ENCODE measurements at places on chromosomes 2 and 18.
A peak's percentile ranks its signal among the peaks of the same experiment; 100 is the strongest.

DNA sequence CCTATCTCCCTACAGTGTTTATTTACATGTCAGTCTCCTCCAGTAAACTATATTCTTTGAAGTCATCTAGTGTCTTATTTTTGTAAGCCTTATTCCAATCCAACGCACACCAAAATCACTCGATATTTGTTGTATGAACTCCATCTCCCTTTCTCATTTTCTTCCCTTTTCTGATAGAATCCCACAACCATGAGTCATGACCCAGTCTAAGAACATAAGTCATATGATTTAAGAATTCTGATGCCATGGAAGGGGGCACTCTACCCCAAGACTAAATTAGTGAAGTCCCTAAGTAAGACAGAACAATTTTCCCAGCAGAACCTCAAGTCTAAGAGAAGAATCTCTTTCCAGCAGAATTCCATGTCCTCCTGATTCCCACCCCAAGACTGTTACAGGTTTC lies 5.4 kb downstream of the CHMP3 start:
- DNase-seq, result no peak

- peak; percentile 58 for DNase-seq
These were observed 378 bp upstream of the IAH1 start for GRCh38 chr2:9473985-9474360.

DNA sequence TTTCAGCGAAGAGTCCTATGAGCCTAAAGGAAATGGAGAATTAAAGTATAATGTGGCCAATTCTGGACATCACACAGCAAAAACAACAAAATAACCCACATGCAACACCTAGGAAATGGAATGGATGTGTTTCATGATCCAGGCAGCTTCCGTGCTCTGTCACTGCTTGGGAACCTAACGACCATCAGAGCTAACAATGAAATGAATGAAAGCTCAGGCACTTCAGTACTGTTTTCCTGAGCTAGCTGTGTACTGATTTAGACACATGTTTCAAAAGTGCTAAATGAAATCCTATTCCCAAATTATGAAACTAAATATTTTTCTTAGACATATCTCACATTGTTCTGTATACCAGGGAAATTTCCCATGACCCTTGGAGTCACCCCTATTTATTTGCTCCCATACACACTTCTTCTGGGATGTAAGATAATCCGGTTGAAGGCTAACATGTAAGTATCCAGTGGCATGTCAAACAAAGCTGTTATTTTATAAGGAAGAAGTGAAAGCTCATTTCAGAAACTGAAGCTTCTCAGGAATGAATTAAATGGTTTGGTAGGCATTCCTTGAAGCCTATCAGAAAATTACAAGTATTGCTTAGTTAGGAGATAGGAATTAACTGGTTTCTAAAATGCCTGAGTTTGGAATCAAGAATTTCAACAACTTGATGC lies 108.5 kb upstream of the RND3 start:
- DNase-seq, result no peak

- DNase-seq, result no peak
These were observed 198.5 kb downstream of the OTX1 start for GRCh38 chr2:63249161-63249560.

GRCh38 chr18:28511413-28511821 lies 334.5 kb upstream of the CDH2 start:
- DNase-seq, result no peak

GRCh38 chr2:160445673-160446072 lies 47.9 kb downstream of the RBMS1 start:
- no peak for DNase-seq

- no peak for DNase-seq
These were observed 35.1 kb upstream of the PNO1 start for GRCh38 chr2:68122680-68122964.

DNA sequence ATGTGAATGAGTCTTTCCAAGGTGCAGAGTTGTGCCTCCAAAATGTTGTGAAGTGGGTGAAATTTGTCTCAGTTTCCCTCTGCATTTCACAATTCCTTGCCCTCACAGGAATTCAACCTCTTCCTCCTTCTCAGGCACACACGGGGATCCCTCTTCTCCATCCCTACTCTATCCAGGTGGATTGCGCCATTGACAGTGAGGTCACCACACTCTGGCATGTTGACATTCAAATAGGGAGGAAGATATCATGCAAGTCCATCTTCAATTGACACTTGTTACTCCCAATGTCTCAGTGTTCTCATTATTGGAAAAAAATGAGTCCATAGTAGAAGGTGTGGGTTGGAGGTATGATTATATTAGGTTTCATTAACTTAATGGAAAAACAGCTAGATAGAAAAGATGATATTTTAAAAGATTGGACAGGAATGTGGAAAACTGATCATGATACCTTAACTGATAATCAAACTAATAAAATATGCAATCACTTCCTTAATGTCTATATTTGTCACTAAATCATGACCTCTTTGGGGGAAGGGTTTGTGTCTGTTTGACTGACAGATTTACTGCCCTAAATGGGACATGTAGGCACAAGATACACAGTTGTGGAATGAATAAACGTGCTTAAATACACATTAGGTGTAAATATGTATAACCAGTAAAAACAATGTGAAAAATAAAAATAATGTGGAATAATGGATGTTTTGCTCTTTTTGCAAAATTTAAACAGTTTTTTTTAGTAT lies 213.8 kb upstream of the SLC8A1 start:
- no peak for DNase-seq

DNA sequence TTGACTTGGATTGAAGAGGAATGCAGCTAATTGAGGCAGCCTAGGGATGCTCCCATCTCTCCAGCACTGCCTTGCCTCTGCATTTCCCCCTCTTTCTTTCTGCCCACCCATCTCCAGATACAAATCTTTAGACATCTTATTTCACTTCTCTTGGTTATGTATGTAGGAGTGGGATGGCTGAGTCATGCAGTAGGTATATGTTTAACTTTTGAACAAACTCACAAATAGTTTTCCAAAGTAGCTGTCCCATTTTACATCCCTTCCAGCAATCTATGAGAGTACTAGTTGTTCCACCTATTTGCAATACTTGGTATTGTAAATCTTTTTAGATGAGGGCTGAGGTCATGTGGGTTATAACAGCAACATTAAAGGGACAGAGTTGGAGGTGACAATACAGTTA lies 329.9 kb downstream of the DYSF start:
- no peak for DNase-seq

GRCh38 chr2:115115135-115115534 lies 672.7 kb downstream of the DPP10 start:
- DNase-seq, result no peak

GRCh38 chr2:113203901-113204519 lies 30.2 kb downstream of the PSD4 start:
- DNase-seq, result peak; percentile 63

DNA sequence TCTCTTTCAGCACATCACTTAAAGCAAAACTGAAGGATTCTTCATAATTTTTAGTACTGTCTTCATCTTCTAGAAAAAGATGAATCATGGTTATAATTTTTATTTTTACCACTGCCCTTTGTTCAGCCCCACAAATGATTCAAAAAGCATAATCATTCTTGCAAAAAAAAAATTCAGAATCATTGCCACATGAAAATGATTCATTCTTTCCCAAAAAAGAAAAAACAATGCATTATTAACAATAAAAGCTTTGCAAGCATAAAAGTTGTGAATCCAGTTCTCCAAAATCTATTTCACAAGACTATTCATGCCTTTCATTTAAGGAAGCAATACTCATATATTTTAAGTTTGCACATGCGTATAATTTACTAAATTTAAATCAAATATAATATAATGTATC lies 204.8 kb downstream of the RBM43 start:
- no peak for DNase-seq

GRCh38 chr2:158142568-158143332 lies 41.1 kb downstream of the UPP2 start:
- DNase-seq, result no peak

DNA sequence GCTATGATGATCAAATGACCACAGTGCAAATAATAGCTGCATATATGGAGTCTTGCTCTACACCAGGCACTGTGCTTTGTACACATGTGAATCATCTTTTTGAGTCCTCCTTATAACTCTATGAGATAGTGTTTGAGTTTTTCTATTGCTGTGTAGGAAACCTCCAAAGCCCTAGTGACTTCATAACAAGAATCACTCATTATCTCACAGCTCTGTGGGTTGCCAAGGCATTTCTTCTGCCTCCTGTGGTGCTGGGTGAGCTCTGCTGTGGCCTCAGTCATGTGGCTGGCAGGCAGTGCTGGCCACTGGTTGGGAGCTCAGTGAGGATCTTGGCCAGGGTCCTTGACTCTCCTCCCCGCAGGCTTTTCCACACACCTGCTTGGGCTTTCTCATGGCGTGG lies 153.4 kb downstream of the CAPN13 start:
- peak; percentile 41 for DNase-seq

DNA sequence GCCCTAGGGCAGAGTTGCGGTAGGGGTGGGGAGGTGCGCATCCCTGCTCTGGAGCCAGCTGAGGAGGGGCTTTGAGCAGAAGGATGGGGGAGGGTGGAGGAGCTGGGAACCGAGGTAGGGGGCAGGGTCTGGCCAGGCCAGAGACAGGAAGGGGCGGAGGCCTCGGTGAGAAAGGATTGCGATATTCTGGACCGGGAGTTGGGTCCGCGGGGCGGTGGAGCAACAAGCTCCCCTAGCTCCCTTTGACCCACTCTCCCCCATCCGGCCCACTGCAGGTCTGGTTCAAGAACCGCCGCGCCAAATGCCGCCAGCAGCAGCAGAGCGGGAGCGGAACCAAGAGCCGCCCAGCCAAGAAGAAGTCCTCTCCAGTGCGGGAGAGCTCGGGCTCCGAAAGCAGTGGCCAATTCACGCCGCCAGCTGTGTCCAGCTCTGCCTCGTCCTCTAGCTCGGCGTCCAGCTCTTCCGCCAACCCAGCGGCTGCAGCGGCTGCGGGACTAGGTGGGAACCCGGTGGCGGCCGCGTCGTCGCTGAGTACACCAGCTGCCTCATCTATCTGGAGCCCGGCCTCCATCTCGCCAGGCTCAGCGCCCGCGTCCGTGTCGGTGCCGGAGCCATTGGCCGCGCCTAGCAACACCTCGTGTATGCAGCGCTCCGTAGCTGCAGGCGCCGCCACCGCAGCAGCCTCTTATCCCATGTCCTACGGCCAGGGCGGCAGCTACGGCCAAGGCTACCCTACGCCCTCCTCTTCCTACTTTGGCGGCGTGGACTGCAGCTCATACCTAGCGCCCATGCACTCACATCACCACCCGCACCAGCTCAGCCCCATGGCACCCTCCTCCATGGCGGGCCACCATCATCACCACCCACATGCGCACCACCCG lies 4.8 kb downstream of the OTX1 start:
- DNase-seq, result no peak

GRCh38 chr18:13800505-13801259 lies 23.3 kb upstream of the MC5R start:
- peak; percentile 76 for DNase-seq

DNA sequence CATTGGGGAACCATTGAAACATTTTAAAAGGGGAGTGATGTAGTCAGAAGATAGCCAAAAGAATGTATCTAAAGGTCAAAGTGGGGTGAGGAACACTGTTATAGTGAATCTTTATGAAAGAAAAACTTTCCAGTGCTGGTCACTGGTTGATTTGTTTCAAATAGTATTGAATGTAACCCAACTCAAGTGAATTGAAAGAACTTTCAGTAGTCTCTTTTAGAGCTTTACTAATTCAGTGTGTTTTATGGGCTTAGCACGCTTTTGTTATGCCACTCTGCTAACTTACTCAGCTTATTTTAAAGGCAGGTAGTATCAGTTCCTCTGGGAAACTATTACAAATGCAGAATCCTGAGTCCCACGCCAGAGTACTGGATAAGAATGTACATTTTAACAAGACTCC lies 57.3 kb downstream of the GTF2A1L start:
- DNase-seq, result no peak

GRCh38 chr18:64407606-64408005 lies 258.7 kb upstream of the LINC00305 start:
- DNase-seq, result no peak

GRCh38 chr2:172878260-172878659 lies 142.6 kb downstream of the RAPGEF4 start:
- DNase-seq, result no peak

DNA sequence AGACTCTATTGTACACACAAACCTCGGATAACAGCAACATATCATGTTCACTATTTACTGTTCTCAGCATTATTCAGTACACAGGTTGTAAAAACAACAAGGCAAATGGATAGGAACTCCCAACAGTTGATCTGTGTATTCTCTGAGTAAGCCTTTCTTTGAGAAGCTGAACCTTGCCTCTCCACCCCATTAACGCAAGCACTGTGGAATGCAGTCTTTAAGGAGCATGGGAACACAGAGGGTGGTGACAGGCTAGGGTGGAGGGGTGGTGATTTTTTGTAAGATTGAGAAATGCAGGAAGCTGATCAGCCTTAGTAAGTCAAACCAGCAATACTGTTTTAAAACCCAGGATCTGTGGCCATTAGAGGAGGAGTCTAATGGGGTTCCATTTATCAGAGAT lies 19.6 kb upstream of the SERPINB11 start:
- DNase-seq, result no peak

GRCh38 chr2:101473911-101474701 lies 806 bp downstream of the RFX8 start:
- DNase-seq, result peak; percentile 68

DNA sequence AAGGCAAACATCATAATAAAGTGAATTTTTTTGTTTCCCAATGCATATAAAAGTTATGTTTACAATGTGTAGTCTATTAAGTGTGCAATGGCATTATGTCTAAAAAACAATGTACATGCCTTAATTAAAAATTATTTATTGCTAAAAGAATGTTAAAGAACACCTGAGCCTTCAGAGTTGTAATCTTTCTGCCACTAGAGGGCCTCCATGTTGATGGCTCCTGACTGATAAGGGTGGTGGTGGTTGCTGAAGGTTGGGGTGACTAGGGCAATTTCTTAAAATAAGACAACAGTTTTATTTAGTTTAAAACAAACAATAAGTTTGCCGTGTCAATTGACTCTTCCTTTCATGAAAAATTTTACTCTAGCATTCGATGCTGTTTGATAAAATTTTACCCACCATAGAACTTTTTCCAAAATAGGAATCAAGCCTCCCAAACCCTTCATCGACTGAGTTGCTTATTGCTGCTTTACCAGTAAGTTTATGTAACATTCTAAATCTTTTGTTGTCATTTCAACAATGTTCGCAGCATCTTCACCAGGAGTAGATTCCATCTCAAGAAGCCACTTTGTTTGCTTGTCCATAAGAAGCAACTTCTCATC lies 32.3 kb downstream of the MAP3K2 start:
- DNase-seq, result no peak

GRCh38 chr2:119741868-119742267 lies 17.9 kb upstream of the PTPN4 start:
- no peak for DNase-seq

DNA sequence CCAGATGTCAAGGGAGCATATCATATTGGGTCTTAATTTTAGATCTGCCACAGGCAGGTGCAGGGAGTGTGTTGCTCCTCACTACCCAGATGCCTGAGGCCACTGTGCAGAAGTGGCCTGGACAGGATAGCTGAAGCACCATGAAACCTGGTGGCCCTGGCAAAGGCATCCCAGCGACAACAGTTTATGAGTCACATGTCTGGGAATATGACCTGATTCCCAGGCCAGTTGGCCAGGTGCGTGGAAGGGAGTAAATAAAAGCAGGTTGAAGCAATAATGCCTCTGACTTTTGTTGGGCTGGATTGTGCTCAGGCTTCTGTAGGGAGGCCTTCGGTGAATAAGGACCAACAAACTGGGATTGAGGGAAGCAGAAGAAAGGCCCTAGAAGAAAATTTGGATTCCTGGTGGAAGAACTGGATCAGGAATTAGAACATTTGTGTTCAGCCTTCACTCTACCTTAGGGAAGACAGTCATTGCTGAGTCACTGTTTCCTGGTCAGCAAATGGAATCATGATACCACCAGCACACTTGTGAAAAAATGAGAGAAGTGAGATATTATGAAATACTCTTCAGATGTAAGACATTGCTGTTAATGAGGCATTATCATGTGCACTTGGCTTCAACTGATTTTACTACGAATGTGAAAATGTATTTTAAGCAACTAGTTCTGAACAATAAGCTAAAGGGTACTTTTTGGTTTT lies 78.4 kb upstream of the ZNF516 start:
- no peak for DNase-seq

Data from heart left ventricle (tissue), 16 donors.